ENCODE measurements at places on chromosomes 2 and 18.

DNA sequence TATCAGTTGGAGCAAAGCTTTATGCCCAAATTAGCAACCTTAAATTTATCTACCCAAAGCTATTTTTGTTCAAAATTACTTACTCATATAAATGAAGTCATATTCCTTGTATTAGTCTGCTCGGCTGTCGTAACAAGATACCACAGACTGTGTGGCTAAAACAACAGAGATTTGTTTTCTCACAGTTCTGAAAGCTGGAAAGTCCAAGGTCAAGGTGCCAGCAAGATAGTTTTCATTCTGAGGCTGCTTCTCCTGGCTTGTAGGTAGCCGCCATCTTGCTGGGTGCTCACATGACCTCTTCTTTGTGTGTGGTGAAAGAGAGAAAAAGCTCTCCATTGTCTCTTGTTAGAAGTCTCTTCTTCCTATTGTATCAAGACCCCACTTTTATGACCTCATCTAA, 15.7 kb upstream of the DPP10 start:
- DNase-seq, result no peak

DNA sequence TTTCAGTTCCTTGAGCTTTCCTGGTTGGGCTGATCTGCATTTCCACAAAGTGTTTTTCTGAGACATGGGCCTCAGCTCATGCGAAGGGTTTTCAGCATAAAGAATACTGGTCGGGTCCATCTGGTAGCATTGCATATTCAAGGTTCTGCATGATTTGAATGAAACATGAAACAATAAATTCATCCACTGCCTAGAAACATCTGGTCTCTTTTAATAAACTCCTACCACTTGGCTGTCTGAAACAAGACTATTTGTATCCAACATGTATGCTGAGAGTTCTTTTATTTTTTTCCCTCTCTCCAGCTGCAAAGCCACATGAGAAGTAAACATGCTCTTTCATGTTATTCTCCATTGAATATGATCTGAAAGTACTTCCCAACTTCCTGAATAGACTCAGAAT, 314.9 kb upstream of the SOX11 start:
- DNase-seq, result no peak

DNA sequence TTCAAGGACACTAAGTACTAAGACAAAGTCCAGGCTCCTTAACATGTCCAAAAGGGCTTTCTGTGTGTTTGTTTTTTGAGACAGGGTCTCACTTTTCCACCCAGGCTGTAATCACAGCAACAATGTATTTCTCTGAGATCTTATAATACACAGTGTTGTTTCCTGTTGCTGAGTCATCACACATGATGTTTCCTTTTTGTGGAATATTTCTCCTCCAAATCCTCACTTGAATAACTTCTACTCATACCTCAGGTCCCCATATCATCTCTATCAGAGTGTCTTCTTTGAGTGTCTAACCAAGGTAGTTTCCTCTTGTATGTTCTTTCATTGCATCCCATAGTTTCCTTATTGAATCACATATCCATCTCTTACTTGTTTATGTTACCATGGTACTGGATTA, 632.0 kb upstream of the PIK3C3 start:
- no peak for DNase-seq

- DNase-seq, result no peak
These were observed 490.6 kb downstream of the THSD7B start for GRCh38 chr2:137255990-137256389.

DNA sequence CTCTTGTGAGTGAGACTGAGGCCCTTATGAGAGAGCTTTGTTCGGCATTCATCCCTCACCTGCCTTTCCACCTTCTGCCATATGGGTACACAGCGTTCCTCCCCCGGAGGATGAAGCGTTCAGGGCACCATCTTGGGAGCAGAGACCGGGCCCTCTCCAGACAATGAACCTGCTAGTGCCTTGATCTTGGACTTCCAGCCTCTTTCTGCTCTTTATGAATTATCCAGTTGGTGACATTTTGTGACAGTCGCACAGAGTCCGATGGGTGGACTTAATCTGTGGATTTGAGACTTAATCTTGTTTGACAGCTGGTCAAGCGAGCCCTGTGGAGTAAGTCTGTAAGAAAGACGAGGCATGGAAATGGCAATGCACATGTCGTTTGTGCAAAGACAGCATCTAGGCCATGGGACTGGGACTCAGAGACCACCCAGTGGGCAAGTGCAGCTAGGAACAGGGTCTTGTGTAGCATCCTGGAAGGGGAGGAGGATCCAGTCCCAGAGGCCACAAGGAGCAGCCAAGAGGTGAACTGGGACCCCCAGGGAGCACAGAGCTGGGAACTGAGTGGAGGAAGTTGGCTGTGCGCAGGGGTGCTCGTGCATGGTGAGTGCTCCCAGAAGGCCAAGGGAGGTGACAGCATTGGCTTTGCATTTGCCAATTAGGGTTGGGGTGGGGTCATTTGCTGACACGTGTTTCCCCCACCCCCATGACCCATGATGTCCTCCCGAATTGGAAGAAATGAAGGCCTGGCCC, 69.5 kb upstream of the HDAC4 start:
- DNase-seq, result peak; percentile 5

DNA sequence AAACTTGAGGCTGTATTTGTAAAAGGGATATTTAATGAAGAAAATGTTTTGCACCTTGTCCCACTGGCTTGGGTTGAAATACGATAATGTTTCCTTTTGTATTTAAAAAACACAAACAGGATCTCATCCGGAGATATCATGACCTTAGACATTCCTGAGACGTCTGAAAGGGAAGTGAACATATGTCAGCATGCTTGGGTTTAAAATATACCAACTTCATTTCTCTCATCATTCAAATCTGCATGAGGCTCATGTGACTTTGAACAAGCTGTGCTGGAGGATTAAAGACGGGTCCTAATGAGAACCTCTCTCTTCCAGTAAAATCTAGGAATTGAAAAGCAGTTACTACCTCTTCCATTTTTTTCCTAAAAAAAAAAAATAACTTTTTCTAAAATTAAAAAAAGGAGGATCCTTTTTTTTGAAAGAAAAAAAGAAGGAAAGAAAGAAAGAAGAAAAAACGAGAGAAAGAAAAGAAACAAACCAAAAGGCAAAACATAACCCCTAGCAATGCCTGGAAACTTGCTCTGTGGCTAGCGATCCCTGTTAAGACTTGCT, 106.8 kb upstream of the ZFP36L2 start:
- DNase-seq, result no peak

DNA sequence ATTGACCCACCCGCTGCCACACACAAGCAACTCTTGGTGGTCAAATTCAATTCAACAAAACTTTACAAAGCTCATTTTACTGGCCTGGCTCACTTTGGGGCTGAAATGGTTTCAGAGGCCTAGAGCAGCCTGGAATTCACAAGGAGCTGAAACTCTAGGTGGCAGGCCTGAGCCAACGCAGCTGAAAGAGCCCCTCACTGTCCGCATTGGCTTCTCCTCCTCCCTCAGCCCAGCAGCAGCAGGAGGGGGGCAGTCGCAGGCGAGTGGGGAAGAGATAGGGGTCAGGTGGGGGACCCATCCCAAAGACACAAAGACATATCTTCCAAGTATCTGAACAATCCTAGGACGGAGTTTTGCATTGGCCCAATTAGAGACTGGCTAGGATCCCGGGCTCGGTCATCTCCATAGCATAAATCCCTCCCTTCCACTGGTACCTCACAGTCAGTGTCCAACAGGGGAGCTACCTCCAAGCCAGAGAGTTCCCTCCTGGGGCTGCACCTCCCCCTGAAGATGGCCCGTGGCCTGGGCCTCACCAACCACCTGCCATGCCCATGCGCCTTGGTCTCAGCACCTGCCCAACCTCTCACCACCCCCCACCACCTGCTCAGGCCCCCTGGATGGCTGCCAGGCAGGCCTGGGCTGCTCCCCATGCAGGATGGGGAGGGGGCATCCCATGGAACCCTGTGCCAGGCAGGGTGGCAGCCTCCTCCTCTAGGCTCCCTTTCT, 113.4 kb downstream of the ZBTB7C start:
- DNase-seq, result no peak

- no peak for DNase-seq
These were observed 304.6 kb upstream of the ZEB2 start for GRCh38 chr2:144824306-144825080.

DNA sequence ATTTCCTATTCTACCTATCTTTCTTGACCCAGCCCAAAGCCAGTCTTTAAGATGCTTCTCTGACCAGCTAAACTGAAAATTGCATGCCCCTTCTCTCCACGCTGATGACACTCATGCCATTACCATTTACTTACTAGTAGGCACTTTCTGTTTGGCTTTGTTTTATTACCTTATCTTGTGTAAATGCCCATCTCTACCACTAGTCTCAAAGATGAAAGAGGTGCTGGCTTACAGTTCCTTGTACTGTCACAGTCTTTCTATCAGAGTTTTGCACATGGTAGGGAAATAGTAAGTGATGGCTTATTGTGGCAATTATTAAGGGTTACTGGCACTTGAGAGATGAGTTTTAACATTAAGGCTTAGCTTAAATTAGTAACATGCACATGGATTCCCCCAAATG, 352.1 kb downstream of the RBM43 start:
- DNase-seq, result no peak

GRCh38 chr2:171086352-171087290, 74.1 kb downstream of the TLK1 start:
- DNase-seq, result peak; percentile 30

DNA sequence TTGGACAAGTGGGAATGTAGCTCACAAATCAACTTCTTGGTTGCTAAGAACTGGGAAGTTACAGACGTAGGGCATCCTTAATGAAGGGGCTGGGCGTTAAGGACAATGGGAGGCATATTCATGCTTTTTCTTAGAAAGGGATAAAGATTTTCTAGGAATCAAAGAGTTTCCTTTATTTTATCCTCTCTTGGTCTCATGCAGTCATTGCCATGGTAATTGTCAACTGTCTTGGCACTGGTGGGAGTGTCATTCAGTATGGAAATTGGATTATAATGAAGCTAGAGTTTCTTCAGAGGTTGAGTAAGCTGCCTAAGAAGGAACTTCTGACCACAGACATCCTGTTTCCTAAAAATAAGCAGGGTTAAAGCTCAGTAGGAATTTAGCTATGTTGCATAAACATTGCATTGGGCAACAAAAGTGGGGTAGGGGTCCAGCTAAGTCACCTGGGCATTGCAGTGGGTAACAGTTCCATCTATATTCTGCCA, 114.0 kb downstream of the LYPD6B start:
- DNase-seq, result no peak

- no peak for DNase-seq
These were observed 4.4 kb upstream of the CAB39 start for GRCh38 chr2:230708204-230708603.

DNA sequence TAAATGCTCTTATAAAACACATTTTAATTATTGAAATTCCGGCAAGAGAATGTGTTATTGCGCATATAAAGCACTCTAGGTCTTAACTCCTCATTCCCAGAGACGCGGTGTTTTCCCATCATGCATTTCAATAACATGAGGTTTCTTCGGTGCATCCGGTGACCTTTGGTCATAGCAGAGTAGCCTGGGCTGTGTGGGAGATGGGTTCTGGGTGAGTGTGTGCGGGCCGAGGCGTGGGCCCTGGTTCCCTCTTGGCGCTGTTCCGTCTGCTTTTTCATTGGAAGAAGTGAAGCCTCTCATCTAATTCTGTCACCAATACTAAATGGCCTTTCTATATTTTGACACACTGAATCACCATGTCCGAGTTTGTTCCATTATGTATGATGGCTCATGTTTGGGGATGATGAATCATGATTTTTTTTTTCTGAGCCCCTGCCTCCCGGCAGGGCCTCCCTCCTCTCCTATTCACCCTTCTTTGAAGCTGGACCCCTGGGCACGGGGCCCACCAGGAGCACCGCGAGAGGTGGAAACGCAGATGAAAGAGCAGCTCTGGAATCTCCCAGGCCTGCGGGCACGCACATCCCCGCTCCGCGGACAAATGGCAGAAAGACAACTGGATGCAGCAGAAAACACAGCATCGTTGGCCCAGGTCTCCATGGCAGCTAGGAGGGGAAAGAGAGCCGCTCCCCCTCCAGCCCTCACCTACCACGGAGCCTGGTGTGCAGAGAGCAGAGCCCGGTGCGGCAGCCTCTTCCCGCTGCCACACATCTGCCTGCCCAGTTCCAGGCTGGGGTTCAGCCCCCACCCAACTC, 85.8 kb upstream of the HPCAL1 start:
- DNase-seq, result no peak

GRCh38 chr2:230447455-230448451, 31.8 kb downstream of the SP100 start:
- DNase-seq, result no peak

DNA sequence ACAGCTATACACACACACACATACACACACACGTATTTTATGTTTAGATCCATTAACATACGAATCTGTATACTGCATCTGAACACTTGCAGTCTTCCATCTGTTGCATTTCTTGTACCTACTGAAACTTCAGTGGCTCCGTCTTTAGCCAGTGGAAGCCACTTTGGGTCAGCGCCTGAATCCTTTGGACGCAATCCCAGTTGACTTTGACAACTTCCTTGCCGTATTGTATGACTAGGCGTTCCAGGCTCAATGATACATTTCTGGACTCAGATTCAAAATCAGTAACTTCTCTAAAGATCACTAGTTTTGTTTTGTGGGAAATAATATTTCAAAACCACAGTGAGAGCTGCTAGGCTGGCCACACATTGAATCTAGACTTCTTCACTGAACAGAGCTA, 101.5 kb upstream of the GPC1 start:
- DNase-seq, result no peak

DNA sequence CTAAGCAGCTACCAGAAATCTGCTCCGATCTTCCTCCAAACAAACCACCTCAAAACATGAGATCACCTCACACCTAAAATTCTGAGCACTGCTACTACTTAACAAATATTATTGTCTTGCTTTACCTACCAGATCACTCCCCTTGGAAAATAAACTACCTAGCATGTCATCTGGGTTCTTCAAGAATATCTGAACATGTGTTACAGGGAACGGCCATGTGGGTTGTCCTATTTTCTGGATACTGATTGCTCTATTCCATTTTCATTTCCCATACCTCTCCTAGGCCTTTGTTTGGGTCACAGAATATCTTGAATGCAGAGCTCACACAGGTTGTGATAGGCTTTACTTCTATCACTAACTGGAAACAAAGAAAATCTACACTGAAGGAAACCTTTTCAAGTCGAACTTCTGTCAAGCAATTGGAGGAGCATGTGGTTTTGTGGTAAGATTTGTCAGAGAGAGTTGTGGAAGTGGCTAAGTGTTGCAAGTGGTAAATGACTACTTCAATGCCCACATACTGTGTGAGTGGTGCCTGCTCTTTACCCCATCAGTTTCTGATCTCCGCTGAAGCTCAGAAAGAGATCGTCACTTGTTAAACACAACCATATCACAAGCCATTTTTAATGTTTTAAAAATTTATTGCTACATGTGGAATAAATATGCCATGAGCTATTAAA, 739.1 kb upstream of the ZEB2 start:
- no peak for DNase-seq

DNA sequence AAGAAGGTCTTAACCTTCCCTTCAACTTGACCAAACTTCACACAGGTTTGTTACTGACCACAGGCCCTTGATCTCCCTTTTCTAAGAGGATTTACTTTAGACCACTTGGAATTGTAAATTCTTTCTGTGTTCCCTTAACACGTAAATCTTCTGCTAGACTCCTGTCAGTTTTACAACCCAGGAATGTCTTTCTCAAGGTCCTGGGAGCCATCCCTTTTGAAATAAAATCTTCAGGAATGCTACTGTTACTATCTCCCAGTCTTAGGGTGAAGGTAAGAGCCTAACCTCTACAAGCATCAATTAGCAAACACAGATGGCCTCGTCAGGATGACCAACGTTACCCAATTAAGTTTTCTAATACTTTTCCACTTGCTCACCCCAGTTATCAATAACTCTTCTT, 182.7 kb downstream of the NRXN1 start:
- DNase-seq, result no peak

- DNase-seq, result no peak
These were observed 437.6 kb downstream of the NCKAP5 start for GRCh38 chr2:133130548-133131246.

All from right hindlimb (tissue), 1 donor.